ENCODE measurements at places on chromosomes 16 and 17. TPM values are rescaled to one million over a fixed set of nuclear protein-coding genes. Genes with fewer than 3 reads are reported as not detected.

Gene TEKT1
- polyA plus RNA-seq: not detected

Gene ALKBH5
- polyA plus RNA-seq: 112 TPM

Gene LAT
- 2.0 TPM for polyA plus RNA-seq

Gene PPP1R27
- not detected for polyA plus RNA-seq

Gene KRT27
- polyA plus RNA-seq: 0.43 TPM

Gene NGFR
- polyA plus RNA-seq: 16.5 TPM

Gene ABCA5
- polyA plus RNA-seq: 11.3 TPM

Gene CSH1
- not detected for polyA plus RNA-seq

Gene HCRT
- not detected for polyA plus RNA-seq

Gene TRAPPC2L
- polyA plus RNA-seq: 43.7 TPM

Gene GPR179
- polyA plus RNA-seq: 0.07 TPM

Gene WNT3
- polyA plus RNA-seq: 1.0 TPM

Gene KIF19
- polyA plus RNA-seq: 0.88 TPM
